ENCODE measurements at places on chromosomes 16 and 17.

- no peak for DNase-seq
Measured at GRCh38 chr17:17767154-17767869, 69.5 kb downstream of the SREBF1 start.

DNA sequence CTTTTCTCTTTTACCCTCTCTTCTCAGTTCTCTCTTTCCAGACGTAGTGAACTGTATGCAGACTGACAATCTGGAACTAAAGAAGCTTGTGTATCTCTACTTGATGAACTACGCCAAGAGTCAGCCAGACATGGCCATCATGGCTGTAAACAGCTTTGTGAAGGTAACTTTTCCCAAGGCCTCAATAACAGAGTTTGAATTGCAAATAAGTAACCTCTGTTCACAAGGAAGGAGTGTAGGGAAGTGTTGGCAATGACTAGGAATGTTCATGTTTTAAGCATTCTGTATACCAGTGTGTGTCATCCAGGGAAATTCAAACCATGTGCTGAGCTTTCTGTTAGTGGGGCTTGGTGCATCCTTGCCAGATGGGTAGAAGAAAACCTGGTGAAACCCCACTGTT, 18.6 kb downstream of the AP2B1 start:
- DNase-seq = no peak

GRCh38 chr16:13697013-13697412, 222.9 kb upstream of the ERCC4 start:
- no peak for DNase-seq

GRCh38 chr16:48451323-48451722, 66.1 kb upstream of the SIAH1 start:
- DNase-seq = no peak

GRCh38 chr16:89335803-89336485, 118.4 kb downstream of the ZNF778 start:
- no peak for DNase-seq

- DNase-seq = no peak
Measured at GRCh38 chr16:9953908-9954570, 228.2 kb downstream of the GRIN2A start.

DNA sequence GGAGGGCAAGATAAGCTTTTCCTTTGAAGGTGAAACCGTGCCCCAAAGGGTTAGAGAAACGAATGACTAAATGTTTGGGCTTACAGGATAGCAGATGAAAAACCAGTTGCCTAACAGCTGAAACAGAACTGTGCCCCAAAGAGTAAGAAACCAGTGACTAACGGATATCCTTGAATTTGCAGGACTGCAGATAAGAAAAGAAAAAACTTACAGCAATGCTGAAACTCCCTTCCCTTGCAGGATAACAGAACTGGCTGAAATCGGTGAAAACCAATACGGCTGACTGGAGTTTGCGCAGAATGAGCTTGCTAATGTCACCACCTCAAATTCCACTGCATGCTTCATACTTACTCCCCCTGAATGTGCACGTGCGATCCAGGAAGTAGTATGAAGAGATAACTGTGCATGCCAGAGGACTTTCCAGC, 175.2 kb upstream of the NLRP1 start:
- DNase-seq = no peak

DNA sequence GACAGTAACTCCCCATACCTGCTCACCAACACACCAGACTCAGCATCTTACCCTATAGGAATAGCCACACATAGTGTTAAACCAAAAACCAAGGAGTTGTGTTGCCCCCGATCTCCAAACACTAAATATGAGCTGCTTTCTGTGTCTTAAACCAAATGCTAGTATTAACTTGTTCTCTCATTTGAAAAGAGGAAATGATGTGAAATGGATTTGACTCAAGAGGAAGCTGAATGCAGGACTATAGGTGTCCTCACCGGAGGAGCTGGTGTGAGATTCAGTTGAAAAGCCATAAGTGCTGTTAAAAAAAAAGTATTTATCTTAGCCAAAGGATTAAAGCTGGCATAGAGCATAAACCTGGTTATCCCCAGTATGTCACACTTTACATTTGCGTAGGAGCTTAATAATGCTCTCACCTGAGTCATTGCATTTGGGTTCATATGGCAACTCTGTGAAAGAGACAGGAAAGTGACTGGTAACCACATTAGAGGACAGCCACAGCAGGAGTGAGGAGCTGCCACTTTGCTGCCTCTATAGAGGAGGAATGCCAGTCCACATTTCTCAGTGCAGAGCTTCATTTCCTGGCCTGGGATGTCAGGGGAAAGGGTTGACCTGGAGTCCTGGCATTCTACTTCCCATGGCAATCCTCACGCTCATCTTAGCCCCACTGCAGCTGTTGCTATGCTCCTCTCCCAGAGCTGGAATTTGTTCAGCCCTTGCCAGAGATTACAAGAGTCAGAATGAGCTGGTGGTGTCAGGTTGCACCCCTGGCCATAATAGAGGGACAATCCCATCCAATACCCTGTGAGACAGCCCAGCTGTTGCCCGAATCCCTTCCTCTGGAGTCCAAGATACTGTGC, 143.3 kb upstream of the ANKFN1 start:
- DNase-seq = no peak

DNA sequence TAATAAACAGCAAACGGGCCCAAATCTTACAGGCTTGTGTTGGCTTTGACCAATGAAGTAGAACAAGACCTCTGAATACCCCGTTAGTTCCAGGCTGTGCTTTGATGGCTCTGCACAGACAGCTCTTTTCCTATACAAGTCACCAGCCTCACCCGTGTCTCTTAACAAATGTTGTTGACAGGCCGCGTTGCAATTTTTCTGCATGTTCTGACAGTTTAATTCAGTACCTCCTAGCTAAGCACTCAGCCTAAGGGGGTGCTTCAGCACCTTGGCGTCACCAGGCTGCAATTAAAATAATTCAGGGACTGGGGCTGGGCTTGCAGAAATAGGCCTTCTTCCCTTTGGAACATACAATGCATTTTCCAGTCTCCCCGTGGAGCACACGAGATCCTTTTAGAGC, 500.1 kb downstream of the MAF start:
- no peak for DNase-seq

- DNase-seq = no peak
Measured at GRCh38 chr17:50051606-50052005, 4.3 kb upstream of the ITGA3 start.

DNA sequence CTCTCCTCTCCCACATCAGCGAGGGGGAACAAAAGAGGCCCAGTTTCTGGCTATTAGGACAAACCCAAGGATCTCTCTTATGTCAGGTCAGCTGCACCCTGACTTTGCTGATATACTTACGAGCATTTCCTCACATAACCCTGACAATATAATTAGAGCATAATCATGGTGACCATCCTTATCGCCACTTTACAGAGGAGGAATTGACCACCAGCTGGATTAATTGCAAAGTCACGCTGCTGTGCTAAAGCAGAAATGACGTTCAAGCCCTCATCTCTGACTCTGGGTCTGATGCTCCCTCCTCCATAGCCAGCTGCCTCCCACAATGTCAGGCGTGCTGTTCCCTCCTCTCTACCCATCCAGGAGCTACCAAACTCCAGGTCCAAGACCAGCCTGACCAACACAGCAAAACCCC, 42.6 kb downstream of the TRARG1 start:
- no peak for DNase-seq

- DNase-seq = no peak
Measured at GRCh38 chr16:25097276-25097975, 14.1 kb upstream of the LCMT1 start.

DNA sequence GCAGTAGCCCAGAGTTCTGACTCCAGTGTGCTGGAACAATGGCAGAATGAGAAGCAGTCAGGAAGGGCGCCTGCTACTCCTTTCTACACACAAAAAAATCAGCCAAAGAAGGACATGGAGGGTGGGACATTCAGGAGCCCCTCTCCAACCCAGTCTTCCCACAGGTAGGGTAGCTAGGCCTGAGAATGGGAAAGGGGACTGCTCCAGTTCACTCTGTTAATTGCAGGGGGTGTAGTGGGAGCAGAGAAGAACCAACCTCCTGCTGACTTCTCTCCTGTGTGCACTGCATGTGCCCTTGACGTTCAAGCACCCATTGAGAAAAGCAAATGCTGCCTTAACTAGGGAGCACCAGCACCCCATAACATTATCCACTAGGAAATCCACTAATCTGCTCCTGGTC, 119.1 kb upstream of the IRX6 start:
- DNase-seq = no peak

GRCh38 chr16:34802848-34803599, 1343.6 kb downstream of the TP53TG3F start:
- peak; percentile 1 for DNase-seq

DNA sequence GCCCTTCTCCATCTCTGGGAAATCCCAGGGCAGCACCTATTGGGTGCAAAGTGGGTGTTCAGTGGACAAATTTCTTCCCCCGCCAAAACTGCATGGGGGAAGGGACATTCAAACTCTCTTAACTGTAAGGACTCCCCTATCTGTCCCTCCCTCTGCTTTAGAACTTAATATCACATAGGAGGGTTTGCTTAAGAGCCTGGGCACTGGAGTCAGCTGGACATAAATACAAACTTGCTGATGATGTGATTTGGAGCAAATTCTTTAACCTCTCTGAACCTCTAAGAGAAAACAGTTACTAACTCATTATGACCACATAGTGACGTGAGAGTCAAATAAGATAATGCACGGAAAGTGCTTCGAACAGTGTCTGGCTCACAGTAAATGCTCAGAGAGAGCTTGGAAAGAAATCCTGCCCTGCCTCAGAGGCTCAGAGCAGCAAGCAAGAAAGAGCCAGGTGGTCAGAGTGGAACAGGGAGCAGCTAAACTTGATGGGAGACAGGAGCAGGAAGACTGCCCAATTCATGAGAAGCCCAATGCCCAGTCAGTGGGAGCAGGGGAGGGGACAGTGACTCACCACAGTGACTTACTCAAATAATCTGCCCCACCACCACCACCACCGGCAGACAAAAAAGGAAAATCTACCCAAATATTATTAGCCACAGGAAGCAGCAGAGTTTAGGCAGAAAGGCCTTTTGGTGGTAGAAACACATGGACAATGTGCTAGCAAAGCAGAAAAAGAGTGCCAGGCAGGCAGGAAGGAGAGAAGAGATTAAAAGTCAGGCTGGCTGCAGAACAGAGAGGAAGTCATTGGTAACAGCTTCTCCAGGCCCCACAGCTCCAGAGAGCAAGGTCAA, 23.9 kb upstream of the CCL1 start:
- DNase-seq = no peak

DNA sequence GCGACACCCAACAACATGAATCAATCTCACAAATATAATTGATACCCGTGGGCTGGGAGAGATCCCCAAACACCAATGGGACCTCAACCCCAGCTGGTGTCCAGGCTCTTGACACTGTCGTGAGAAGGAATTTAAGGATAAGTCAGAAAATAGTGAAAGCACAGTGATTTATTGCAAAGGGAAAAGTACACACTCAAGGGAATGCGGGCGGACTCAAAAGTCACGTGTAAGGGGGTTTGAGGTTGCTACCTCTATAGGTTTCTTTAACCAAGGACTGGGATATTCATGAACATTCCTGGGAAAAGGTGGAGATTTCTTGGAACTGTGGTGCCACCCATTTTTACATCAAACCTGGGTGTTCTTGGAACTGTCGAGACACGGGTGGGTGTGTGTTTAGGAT, 6.3 kb upstream of the ZDHHC7 start:
- DNase-seq = no peak

DNA sequence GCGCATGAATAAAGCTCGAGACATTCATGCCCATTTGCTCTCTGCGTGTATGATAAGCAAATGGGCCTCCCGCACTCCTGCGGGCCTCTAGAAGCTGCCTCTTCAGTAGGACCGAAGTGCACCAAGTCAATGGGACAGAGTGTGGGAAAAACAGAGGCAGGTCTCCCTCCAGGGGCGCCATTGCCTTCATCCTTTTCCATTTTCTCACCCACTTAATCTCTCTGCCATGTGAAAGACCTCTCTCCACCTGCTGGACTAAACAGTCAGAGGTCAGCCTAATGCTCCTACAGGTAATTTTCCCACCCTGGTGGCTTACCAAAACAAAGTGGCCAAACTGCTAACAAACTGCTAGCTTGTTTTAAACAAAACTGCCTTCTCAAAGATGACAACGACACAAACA, 210.9 kb downstream of the ZFHX3 start:
- DNase-seq = no peak

GRCh38 chr16:79181419-79181818, 419.1 kb downstream of the MAF start:
- no peak for DNase-seq

DNA sequence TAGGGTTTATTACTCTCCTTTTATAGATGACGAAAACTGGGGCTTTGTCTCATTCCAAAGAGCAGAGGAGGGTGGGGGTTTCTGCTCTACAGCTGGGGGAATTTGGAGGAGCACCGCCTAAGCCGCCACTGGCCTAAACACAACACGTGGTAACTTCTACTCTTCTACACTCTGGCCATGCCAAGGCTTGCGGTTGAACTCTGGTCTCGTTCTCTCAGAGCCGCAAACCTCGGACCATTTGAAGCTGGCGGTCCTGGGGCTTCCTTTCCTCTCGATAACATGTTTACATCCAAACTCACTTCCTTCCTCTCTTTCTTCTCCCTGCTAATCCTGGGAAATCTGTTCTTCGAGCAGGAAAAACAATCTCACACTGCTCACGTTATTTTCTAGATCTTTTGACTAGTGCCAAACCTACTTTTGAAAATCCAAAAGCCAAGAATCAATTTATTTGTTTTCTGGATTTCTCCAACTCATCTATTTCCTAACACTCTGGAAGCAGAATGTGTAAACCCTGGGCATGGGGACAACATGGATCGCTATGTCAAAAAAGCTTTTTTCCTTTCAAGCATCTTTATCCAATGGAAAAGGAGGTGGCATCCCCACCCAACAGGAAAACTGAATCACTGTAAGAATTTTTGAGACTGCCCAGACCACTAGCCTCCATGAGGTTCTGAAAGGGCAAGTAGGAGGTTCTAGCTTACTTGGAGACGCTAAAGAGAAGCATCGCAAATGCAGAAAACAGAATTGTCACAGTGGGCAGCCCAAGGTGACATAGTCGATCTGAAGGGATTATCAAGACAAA, 13.6 kb upstream of the EEF2K start:
- DNase-seq = no peak

DNA sequence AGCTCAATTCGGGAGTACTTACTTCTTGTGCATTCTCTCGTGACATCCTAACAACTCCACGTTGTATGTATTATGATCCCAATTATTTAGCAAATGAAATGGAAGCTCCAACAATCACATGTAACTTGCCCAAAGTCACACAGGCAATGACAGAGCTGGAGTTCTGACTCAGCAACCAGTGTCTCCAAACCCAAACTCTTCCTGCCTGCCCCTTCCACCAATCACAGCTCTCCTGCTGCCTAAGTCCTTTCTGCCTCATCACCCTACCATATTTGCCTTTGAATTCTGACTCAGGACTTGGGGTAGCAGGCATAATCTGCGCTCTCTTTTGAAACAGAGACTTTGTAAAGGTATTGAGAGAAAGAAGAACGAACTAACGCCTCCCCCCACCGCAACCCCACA, 245.2 kb upstream of the MAF start:
- DNase-seq = no peak

DNA sequence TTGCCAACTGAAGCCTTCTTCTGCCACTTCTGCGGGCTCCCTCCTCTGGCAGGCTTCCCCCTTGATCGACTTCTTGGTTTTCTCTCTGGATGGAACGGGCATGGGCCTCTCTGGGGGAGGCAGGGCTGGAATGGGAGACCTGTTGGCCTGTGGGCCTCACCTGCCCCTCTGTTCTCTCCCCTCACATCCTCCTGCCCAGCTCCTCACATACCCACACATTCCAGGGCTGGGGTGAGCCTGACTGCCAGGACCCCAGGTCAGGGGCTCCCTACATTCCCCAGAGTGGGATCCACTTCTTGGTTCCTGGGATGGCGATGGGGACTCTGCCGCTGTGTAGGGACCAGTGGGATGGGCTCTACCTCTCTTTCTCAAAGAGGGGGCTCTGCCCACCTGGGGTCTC, 6.5 kb upstream of the LASP1NB start:
- no peak for DNase-seq

GRCh38 chr17:16593356-16594102, 24.5 kb upstream of the ZNF287 start:
- no peak for DNase-seq
